Stimulated activated CD8-positive, alpha-beta memory T cell treated with anti-CD3 and anti-CD28 coated beads, Interleukin-15, amount 100 ng/mL, for 48 hours (primary cell): ENCODE measurements at places on chromosomes 6 and 20.

- no peak for DNase-seq
These were observed 395.3 kb downstream of the TBC1D32 start for GRCh38 chr6:120938876-120939472.

GRCh38 chr6:147063469-147064031, 140.7 kb upstream of the STXBP5 start:
- no peak for DNase-seq

- DNase-seq, result no peak
These were observed 36.1 kb upstream of the CHD6 start for GRCh38 chr20:41654292-41654691.

GRCh38 chr6:53862662-53863462, 68.1 kb downstream of the LRRC1 start:
- DNase-seq, result no peak

GRCh38 chr6:60952500-60952899, 1333.5 kb downstream of the KHDRBS2 start:
- no peak for DNase-seq

DNA sequence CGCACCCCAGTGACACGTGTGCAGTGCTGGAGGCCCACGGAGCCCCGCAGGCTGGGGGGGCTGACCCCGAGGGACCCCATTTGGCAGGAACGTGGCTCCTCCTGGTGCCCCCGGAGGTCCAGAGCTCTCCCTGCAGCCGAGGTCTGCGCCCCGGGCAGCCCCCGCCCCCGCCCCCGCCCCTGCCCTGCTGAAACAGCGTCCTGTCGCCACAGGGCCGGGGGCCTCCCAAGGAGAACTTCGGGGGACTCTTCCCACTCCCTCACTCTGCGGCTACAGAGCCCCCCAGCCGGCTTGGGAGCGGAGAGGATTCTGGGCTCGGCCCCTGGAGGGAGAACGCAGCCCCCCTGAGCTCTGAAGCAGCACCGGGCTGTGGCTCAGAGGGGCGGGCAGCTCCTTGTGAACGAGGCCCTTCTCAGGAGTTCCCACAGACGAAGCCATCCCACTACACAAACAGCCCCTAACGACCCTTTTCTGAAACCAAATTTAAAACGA, 115.2 kb downstream of the DLL1 start:
- DNase-seq, result no peak

DNA sequence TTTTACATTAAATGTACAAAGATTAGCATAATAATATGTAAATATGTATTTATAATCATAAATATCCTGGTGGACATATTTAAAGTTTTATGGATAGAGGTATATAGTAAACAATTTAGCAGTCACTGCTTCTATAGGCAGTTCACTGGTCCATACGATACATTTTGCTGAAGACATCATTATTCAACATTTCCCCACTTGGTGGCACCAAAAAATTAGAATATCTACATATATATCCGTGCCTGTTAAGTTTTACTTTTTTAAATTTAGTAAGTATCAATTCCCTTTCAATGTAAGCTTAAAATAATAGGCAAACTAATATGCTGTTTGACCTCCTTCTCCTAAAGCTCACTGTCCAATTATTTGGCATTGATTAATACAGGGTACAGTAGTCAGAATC, 64.2 kb downstream of the LMBRD1 start:
- no peak for DNase-seq

DNA sequence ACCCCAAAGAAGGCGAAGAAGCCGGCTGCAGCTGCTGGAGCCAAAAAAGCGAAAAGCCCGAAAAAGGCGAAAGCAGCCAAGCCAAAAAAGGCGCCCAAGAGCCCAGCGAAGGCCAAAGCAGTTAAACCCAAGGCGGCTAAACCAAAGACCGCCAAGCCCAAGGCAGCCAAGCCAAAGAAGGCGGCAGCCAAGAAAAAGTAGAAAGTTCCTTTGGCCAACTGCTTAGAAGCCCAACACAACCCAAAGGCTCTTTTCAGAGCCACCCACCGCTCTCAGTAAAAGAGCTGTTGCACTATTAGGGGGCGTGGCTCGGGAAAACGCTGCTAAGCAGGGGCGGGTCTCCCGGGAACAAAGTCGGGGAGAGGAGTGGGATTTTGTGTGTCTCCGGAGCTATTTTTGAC, 69.6 kb downstream of the HFE start:
- peak; percentile 62 for DNase-seq

GRCh38 chr6:37946057-37946456, 126.5 kb downstream of the ZFAND3 start:
- no peak for DNase-seq

GRCh38 chr6:118101220-118101619, 194.2 kb downstream of the SLC35F1 start:
- no peak for DNase-seq

DNA sequence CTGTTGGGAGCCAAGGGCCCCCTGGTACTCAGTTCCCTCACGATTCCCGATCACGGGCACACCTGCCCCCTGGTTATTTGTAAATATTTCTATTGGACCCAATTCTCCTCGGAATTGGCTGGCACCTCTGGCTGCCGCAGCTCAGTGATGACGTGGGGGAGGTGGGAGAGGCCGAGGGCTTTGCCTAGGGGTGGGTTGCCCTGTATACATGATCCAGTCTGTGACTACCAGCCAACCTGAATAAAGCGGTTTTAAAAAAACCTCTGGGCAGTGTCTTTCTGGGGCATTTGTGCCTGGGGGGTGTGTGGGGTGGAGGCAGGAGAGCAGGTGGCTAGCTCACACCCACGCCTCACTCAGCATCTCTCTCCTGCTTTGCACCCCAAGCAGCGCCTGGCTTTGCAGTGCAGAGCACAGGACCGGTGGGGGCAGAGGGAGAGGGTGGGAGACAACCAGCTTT, 42.2 kb downstream of the VSTM2L start:
- no peak for DNase-seq

- no peak for DNase-seq
These were observed 9.5 kb downstream of the CBFA2T2 start for GRCh38 chr20:33499355-33499754.

- no peak for DNase-seq
These were observed at the start of gene RHAG for GRCh38 chr6:49636713-49637349. Gene RHAG (minus strand): TSS chr6:49636839. CDS start chr6:49636812, 27 bp downstream.
